ENCODE measurements at places on chromosomes 7 and 10. TPM values are rescaled to one million over a fixed set of nuclear protein-coding genes. Genes with fewer than 3 reads are reported as not detected.

Gene CYP2C19
- not detected for total RNA-seq

Gene SFTPA1
- total RNA-seq, result not detected

Gene SUGCT
- total RNA-seq, result 2.9 TPM

Gene COL26A1
- total RNA-seq, result not detected

Gene CDHR3
- 0.38 TPM for total RNA-seq

Gene HTR5A
- not detected for total RNA-seq

Gene CNPY1
- not detected for total RNA-seq

Gene KCP
- 0.10 TPM for total RNA-seq

Gene SPDYE9
- not detected for total RNA-seq

Gene TEX47
- not detected for total RNA-seq

Gene FAM204A
- 71.1 TPM for total RNA-seq

Gene ATXN7L1
- total RNA-seq, result 4.4 TPM

Gene SPDYE6
- not detected for total RNA-seq

Gene NEUROG3
- 0.21 TPM for total RNA-seq

- DNase-seq, result no peak
Observed at GRCh38 chr7:151796871-151797537, 79.9 kb downstream of the PRKAG2 start.

GRCh38 chr7:87874066-87874465 lies 2.1 kb downstream of the SLC25A40 start:
- DNase-seq, result no peak

DNA sequence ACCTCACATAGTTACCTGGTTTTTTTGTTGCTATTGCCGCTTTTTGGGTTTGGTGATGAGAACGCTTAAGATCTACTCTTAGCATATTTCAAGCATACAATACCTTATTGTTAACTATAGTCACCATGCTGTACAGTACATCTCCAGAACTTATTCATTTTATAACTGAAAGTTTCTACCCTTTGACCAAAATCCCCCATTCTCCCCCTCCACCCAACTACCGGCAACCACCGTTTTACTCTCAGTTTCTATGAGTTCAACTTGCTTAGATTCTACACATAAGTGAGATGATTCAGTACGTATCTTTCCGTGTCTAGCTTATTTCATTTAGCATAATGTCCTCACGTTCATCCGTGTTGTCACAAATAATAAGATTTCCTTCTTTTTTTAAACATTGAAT lies 86.7 kb upstream of the IL6 start:
- DNase-seq, result peak; percentile 52

- DNase-seq, result no peak
Observed at GRCh38 chr7:151853896-151854719, 22.8 kb downstream of the PRKAG2 start.

- peak; percentile 5 for DNase-seq
Observed at GRCh38 chr10:74871595-74872382, 45.4 kb downstream of the KAT6B start.

GRCh38 chr10:97128039-97128492 lies 57.7 kb downstream of the SLIT1 start:
- DNase-seq, result no peak

GRCh38 chr10:97612386-97612785 lies 20.9 kb downstream of the MORN4 start:
- no peak for DNase-seq

DNA sequence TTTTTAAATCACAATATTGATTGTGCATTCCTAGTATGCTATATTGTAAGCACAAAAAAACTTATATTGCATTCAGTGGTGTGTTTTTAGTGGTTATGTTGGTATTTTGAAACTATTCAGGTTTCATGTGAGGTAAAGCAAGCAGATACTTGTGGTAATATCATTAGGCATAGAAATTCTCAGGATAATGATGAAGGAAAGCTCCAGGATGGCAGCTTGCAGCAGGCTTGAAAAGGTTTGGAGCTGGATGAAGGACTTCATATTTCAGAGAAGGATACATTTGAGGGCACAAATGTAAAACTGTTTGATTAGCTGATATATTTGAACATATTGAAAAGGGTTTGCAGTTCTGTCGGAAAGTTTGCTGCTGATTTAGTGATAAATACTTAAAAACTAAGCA lies 17.5 kb downstream of the TRIM24 start:
- DNase-seq, result no peak

DNA sequence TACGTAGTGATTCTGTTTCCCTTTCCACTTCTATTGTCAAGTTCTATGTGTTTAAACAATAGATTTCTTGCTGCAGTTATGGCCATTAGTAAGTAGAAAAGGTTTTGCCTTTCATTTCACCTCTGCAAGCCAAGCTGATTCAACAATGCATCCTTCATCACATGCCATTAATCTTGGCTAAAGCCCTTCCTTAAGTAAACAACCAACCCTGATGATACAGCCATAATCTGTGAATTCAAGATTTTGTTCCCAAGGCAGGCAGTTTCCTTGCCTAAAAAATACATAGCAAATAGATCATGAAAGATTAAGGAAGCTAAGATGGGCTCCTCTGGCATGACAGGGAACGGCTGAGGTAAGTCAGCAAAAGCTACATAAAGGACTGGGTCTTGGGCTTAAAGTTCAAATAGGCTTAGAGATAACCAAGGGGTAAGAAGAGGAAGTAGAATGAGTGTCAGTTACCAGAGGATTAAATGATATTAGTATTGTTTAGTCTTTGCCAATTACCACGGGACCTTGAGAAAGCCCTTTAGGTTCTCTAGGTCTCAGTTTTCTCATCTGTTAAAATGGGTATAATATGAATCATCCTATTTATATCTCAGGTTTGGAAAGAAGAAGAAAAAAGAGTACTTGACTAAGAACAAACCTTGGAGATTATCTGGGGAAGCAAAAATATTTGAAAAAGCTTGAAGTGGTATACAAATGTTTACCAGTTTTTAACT lies 35.9 kb upstream of the ANK3 start:
- DNase-seq, result no peak

GRCh38 chr7:50860174-50860573 lies 77.5 kb upstream of the GRB10 start:
- no peak for DNase-seq

GRCh38 chr7:137204246-137204645 lies 139.3 kb downstream of the PTN start:
- no peak for DNase-seq

GRCh38 chr10:85612378-85612775 lies 754.2 kb downstream of the GRID1 start:
- DNase-seq, result no peak

- DNase-seq, result no peak
Observed at GRCh38 chr7:13032576-13032975, 345.1 kb downstream of the ARL4A start.

GRCh38 chr7:47407136-47407535 lies 174.8 kb downstream of the TNS3 start:
- no peak for DNase-seq

DNA sequence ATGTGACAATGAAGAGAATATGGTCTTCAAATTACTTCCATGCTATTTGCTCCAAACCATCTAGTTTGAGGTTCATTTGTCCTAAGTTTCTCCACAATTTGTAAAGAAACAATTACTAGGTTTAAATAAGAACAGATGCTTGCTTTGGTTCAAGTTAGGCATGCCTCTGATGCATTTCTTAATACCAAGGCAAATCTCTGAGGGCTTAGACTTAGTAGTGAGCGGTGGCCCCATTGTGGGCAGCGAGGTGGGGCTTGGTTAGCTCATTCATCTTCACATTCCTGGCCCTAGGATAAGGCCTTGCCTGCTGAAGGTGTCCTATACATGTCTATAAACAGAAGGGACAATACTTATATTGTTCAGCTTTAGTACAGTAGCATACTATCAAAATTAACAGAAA lies 52.4 kb upstream of the RHEB start:
- no peak for DNase-seq

- peak; percentile 22 for DNase-seq
Observed at GRCh38 chr7:100407285-100408180, 21.0 kb downstream of the ZCWPW1 start.

GRCh38 chr10:133140417-133141143 lies 19.4 kb upstream of the KNDC1 start:
- no peak for DNase-seq

DNA sequence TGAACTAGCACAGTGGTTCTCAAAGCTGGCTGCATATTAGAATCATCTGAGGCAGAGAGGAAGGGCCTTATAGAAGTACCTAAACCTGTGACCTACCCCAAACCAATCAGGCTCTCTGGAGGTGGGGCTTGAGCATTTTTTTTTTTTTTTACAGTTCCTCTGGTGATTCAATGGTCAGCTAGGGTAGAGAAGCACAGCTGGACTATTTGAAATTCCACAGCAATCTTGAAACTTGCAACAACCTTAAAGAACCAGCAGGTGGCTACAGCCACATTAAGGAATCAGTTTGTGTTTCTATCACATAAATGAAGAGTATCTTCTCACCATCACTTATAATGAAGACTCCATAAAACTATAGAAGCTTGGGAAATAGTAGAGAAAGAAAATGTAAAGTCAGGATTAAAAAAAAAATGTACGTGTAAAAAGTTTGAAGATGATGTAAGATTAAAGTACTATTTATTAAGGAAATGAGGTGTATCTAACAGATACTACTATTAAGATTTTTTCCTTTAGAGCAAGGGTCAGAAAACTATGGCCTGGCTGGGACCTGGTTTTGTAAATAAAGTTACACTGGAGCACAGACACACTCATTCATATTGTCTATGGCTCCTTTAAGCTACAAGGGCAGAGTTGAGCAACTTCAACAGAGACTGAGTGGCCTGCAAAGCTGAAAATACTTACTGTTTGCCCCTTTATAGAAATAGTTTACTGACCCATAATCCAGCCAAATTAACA lies 3.8 kb downstream of the RTKN2 start:
- DNase-seq, result no peak

DNA sequence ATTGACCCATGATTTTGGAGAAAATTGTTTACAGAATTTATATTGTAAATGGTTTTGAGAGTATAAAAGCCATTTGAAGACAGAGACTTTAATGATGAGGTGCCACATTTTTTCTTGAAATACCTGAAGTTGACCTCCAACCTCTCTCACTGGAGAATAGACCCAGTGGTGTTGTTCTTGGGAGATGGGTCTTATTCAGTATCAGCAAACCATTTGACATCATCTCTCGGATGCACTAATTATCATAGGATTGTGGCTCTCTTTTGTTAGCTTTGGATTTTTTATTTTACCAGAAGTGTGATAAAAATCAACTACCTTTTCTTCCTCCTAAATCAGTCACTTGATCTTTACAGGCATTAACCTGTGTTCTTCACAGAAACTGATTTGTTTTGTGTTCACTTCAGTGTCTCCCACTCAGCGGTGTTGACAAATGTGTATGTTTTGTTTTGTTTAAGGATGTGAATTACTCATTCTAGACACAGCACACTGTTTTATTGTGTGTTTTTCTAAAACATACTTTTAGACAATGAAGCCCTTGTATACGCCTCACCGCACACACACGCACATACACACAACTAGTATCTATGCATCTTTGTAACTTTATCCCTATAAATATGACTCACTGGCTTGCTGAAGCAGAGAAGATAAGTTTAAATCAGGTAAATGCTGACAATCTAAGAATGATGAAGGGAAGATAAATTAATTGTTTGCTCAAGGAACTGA lies 455.6 kb downstream of the INHBA start:
- DNase-seq, result no peak

DNA sequence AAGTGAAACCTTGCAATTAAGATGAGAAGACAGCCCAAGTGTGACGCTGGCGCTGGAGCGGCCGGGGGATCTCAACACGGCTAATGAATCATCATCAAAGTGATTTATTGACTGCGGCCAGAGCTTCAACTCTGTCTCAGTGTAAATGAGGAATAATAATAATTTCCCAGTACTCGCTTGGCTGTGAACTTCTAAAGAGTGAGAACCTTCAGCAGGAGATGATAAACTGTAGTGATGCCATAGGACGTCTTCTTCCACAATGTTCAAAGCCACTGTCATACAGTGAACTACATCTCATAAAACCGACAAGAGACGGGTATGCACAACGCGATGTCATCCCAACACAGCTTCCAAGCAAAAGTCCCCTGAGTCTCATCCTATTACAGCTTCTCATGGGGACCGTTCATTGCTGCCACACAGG lies 123.6 kb upstream of the NOBOX start:
- DNase-seq, result no peak

GRCh38 chr10:94214481-94214893 lies 148.3 kb downstream of the NOC3L start:
- DNase-seq, result no peak

DNA sequence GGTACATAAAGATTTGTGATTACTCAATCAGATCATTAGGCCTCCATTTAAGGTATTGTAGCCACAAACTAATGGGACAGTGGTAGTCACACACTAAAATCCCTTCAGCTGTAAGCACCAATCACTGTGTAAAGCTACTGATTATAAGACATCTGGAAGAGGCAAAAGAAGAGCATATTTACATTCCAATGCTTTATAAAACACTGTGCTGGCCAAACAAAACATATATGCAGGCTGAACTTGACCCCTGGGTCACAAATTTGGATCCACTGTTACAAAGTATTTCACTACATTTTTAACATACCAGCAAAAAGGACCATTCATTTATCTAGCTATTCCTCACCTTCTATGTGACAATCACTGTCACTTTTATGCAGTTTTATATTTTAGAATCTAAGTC lies 41.4 kb upstream of the ANLN start:
- no peak for DNase-seq

DNA sequence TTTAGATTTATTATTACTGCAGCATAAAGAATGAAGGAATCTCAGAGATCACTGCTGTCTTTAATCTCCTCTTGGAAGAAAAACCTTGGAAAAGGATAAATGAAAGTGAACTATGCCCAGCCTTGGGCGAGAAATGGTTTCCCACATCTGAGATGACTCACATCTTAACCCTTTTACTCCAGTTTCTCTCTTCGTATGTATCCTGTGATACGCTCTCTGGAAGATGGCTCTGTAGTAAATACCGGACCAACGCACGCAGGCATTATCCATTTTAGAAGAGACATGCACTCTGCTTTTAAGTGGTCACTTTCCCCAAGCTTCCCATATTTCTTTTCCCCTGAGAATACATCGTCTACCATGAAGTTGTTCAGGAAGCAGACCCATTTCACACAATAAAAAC lies 207.3 kb upstream of the BMPER start:
- DNase-seq, result no peak

DNA sequence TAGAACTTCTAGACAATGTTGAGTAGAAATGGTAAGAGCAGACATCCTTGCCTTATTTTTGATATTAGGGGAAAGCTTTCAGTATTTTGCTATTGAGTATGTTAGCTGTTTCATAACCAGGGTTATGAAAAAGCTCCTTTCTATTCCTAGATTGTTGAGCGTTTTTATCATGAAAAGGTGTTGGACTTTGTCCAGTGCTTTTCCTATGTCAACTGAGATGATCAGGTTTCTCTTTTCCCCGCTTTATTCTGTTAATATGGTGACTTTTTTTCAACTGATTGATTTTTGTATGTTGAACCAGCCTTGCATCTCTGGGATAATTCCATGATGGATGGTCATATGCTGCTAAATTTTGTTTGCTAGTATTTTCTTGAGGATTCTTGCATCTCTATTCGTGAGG lies 58.5 kb downstream of the LCOR start:
- DNase-seq, result no peak

- DNase-seq, result no peak
Observed at GRCh38 chr10:44143556-44143955, 241.3 kb downstream of the CXCL12 start.
